ENCODE measurements at places on chromosomes 4 and X.

- DNase-seq, result no peak
Measured at GRCh38 chr4:20418861-20419451, 167.3 kb downstream of the SLIT2 start.

DNA sequence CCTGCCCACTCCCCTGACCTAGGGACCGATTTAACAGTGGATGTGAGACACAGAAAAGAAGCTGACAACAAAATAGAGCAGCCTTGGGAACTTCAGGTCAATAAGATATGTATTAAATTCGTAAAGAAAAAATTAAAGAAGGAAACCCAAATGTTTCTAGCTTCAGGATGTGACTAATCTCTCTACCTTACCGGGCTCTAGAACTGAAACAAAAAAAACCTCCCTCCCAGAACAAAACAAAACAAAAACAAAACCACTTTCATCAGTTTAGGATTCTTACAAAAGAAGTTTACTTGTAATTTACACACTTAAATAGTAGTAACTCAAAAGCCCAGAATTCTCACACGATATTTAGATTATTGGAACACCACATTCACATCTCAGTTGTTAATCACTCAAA, 185.8 kb upstream of the RPS6KA3 start:
- DNase-seq, result no peak

DNA sequence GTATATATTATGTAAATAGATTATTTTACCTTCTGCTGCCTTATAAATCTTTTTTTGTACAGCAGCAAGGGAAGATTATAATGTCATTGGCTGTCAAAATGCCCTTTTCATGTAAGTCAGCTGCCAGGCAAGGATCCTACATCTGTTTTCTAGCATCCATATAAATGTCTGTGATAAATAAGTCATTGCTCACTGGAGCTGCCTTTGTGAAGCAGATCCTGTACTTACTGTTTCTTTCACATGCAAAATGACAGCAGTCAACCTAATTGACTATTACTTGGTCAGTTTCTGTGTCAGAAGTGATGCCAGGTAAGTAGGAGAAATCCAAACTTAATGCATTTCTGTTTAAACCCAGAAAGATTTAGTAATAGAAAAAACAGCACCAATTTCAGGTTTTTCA, 620.7 kb downstream of the RPA4 start:
- no peak for DNase-seq

DNA sequence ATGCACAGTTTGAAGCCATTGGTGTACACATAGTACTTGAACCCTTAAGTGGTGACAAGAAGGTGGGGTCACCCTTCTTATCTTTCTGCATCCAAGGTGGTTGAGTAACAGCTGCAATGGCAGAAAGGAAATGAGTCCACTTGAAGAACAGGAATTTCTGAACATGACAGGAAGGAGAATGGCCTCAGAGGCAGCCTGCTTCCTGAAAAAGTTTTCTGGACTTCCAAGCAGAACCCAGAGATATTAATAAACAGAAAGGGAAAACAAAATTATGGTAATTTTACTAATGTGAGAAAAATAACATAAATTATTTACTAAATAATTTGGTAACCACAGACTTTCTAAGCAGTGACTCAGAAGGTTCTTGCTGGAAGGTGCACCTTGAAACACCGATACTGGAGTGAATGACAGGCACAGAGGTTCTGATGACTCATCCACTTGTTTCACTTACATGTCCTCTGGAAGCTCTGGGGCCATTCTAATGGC, 119.9 kb upstream of the HS3ST1 start:
- DNase-seq, result no peak

- DNase-seq, result no peak
Measured at GRCh38 chr4:53563824-53564223, 27.5 kb downstream of the LNX1 start.

GRCh38 chrX:5971300-5971699, 257.4 kb downstream of the NLGN4X start:
- no peak for DNase-seq

DNA sequence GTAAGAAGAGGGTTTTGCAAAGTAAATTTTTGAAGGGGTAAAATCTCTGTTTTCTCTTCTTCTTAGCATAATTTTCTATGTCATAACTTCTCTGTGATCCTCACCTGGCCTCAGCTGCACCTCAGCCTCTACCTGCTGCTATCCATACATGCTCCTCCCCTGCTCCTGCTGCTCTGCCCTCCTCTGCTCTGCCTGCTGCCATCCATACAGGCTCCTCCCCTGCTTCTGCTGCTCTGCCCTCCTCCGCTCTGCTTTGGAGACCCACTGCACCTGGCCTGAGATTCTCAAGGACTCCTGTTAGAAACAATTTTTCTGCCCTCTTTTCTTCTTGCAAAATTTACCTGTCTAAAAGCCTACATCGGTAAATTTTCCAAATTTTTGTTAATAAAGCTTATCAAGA, 388.6 kb upstream of the PITX2 start:
- no peak for DNase-seq

DNA sequence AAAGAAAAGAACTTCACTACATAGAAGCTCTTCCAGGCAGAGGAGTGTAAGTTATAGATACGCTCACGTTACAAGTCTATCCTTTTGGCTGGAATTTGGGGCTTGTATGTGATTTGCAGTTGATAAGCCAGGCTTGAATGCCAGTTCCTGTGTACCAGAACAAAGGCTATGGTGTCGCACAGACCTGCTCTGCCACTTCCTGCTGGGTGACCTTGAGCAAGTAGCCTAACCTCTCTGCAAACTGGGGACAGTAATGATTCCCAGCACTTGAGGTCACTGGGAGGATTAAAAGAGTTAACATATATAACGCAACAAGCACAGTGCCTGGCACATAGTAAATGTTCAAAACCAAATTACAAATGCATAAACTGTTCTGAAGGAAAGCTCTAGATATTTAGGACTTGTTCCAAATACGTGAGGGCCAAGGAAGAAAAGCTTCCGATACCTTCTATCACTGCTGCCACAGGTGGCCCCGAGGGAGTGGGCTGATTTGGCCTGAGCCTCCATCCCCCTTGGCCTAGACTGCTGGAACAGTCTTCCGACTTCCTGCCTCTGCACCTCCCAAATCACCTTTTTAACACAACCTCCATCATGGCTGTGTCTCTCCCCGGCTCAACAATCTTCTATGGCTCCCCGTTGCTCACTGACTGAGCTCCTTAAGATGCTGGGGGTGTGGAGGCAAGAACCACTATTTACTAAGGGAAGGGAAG, 1.3 kb upstream of the SOWAHD start:
- no peak for DNase-seq

DNA sequence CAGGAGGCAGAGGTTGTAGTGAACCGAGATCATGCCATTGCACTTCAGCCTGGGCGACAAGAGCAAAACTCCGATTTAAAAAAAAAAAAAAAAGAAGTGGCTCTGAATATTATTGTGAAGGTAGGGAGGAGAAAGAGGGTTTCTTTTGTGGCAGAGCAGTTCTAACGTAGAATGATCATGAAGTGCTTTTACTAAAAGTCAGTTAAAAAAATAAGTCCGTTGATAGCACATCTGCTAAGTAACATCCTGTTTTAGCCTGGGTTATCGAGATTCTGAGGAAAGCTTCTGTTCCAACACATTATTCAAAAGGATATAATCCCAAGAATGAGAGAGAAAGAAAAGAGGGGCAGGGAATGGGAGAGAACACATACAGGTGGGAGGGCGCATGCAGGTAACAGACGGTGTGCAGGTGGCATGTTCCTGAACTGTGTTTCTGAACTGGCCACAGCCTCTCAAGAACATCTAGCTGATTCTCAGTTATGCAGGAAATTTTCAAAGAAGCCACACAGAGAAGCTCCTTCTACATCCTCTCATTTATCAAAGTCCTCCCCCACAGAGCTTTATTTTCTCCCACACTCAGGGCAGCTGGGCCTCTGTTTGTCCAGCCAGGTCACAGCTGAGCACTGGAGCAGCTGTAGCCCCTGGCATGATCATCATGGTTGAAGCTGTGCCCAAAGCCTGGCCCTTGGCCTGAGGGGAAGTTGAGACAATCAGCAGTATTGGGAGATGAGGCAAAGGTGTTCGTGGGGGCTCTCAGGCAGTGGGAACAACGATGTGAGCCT, 342.3 kb downstream of the ZNF674 start:
- DNase-seq, result no peak

DNA sequence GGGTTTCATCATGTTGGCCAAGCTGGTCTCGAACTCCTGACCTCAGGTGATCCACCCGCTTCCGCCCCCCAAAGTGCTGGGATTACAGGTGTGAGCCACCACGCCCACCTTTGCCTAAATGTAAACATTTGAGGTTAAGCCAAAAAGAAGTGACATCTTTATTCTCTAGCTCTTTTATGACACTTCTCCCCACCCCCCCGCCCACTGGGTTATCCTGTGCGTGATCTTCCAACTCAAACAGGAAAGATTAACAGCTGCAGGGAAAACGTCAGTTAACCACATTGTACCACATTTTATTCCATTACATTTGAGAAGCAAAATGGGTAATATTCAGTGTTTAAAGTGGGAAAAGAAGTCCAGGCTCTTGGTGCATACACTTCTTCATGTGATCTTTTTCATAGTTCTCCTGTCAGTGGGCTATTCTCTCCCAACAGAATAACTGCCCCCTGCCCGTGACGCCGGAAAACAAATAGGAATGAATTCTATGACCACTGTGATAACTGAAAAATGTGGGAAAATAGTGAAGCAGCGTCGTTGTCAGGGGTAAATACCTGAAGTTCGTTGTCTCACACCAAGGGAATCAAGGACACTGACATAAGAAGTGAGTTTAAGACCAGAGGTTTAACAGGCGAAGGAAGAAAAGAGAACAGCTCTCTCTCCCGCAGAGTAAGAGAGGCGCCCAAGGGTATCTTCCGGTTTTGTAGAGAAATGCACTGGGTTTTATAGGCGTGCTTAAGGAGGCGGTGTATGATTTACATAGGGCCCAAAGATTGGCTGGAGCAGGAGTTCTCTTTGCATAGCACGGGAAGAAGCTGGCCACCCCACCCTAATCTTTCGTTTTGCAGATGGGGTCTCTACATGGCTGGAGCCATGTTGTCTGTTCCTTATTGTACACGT, 9.7 kb upstream of the SRD5A3 start:
- no peak for DNase-seq

GRCh38 chrX:97060020-97060419, 176.3 kb downstream of the RPA4 start:
- DNase-seq, result no peak

GRCh38 chr4:149784018-149784417, 31.6 kb downstream of the IQCM start:
- no peak for DNase-seq

DNA sequence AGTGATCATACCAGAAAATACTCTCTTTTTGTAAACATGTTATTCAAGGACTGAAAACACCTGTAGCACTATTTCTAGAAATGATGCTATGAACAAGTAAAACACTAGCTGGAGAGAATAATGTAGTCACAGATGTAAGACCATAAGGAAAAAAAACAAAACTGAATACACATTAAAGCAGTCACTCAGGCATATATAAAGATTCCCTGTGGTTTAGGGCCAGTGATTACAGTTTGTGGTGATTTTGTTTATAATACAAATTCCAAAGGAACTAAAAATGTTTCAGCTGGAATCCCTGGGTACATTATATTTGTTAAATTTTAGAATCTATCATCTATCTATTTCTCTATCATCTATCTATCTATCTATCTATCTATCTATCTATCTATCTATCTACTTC, 777.8 kb upstream of the FRG1 start:
- no peak for DNase-seq

DNA sequence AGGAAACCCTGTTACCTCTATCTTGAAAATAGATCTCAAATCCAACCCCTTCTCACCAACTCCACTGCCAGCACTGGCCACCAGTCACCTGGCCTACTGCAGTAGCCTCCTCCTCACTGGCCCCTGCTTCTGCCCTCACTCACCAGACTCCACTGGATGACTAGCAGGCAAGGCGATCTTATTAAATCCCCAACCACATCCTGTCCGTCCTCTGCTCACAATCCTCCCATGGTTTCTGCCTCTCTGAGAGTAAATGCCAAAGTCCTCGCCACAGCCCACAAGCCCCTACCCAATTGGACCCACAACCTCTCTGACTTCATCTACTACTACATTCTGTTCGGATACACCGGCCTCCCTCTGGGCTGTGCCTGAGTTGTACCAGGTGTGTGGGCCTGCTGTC, 5.4 kb upstream of the PIM2 start:
- DNase-seq, result no peak

- DNase-seq, result no peak
Measured at GRCh38 chr4:159178979-159179969, 76.4 kb downstream of the RAPGEF2 start.

DNA sequence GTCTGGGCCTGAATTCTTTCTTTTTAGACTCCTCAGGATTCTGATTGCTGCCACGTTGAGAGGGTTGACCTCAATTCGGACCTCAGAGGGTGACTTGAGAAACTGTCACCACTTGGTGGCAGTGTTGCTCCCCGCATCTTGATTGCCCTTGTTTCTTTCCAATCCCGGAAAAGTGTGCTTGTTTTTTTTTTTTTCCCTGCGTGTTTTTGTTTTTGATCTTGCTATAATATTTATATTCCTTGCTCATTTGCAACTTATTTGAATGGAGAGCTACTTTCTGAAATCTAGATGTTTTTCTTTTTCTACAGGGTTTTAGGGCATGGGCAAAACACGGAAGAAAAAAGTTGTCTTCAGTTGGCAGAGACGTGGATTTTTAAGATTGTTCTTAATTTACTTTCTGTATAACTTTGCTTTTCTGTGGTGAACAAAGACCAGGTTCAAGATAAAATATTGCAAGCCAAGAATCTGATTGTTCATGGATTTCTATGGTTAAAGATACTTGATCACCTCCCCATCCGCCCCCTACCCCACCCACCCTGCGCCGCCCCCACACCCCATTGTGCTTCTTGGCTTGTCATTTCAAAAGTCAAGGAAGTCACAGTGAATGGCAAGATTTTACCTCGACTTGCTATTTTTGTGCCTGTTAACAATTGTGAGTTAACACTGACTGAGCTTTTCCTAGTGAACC, 102.0 kb downstream of the PTTG2 start:
- DNase-seq, result no peak

- no peak for DNase-seq
Measured at GRCh38 chr4:16532240-16532970, 306.1 kb upstream of the TAPT1 start.

DNA sequence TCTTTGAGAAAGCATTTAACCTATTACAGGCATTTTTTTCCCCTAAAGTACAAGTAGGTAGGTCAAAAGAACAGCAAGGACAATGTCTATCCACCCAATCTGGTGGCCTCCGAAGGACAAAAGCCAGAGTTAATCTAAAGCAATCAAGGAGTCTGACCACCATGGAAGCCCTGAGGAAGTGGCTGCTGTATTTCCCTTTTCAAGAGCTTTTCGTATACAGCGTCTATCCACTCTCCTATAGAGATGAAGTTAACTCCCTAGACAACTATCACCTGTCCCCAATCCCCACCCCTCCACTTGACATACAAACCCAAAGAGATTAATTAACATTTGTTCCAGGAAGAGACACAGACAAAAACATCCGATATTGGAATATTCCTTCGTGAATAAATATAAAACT, 85.5 kb downstream of the SNCA start:
- DNase-seq, result no peak

GRCh38 chr4:47661741-47662140, 176.1 kb downstream of the CORIN start:
- DNase-seq, result no peak

- no peak for DNase-seq
Measured at GRCh38 chr4:61919561-61919960, 719.4 kb downstream of the ADGRL3 start.

- DNase-seq, result no peak
Measured at GRCh38 chr4:5526080-5526846, 182.1 kb downstream of the EVC2 start.

Measured in vagina (tissue), 2 donors.